ENCODE measurements at places on chromosomes 1 and 21.
A peak's percentile ranks its signal among the peaks of the same experiment; 100 is the strongest.

- H3K27me3 ChIP-seq: no peaks in the 10 kb centered on the region
- H3K36me3 ChIP-seq: no peaks in the 10 kb centered on the region
These were observed 11.9 kb upstream of the PTCH2 start for GRCh38 chr1:44854970-44855369.

GRCh38 chr1:87686136-87686495 lies 357.4 kb downstream of the LMO4 start:
- no peak overlapping the region for H3K27ac ChIP-seq
- no peak for DNase-seq
- peaks cover 8% of the 10 kb centered on the region for H3K4me1 ChIP-seq
- no peaks in the 10 kb centered on the region for H3K36me3 ChIP-seq

GRCh38 chr1:115377411-115377810 lies 39.4 kb upstream of the NGF start:
- H3K27ac ChIP-seq: no peak overlapping the region
- H3K36me3 ChIP-seq: no peaks in the 10 kb centered on the region
- no peak overlapping the region for H3K4me3 ChIP-seq

DNA sequence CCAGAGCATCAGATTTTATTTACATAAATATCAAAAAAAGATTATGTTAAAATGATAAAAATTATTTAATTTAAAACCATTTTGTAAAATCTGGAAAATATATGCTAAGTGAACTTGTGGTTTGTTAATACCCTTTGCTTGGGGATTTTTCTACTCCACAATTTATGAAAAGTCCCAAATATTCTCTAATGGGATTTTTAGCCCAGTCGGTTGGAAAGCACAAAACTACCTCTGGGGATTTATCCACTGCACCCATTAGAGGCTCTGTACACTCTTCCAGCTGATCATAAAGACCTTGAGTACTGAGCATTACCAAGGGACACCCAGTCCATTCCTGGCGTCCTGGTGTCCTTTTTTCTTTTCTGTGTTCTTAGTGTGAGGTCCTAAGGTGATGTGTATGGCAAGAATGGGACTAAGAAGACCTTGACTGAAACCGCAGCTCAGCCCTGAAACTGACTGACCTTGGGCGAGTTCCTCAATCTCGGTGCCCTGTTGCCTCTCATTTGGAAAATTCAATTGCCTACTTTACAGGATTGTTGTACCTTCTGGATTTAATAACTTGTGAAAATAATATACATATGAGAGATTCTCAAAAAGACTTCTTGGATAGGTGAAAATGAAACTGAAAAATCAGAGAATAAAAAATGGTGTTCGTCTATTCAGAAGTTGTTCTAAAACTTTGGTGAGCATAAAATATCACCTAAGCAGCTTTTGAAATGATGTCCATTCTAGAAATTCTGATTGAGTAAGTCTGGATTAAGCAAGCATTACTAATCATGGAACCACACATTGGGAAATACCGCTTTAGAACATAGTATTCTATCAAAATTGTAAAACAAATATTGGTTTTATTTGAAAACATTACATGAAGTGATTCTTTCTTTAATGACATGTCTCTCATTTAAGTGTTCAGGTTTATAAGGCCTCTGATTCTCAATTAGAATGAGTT lies 21.5 kb upstream of the SAMSN1 start:
- H3K36me3 ChIP-seq: no peaks in the 10 kb centered on the region
- H3K4me1 ChIP-seq: no peaks in the 10 kb centered on the region
- no peak overlapping the region for H3K4me3 ChIP-seq
- no peaks in the 10 kb centered on the region for H3K27me3 ChIP-seq

- H3K27ac ChIP-seq: no peak overlapping the region
- no peaks in the 10 kb centered on the region for H3K4me1 ChIP-seq
- H3K4me3 ChIP-seq: no peak overlapping the region
- no peaks in the 10 kb centered on the region for H3K27me3 ChIP-seq
These were observed 60.0 kb upstream of the TNR start for GRCh38 chr1:175803413-175803812.

DNA sequence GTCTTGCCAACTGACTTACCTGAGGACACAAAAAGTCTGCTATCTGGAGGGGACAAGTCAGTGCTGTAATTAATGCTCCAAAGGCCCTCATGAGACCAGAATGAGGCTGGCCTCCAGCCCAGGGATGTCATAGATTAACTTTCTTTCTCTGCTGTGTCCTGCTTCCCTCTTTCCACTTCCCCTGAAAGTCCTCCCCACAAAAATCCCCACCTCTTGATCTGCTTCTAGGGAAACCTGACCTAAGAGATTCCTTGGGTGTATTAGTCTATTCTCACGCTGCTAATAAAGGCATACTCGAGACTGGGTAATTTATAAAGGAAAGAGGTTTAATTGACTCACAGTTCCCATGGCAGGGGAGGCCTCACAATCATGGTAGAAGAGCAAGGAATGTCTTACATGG lies 39.2 kb downstream of the RUNX3 start:
- no peak overlapping the region for H3K27ac ChIP-seq
- H3K4me1 ChIP-seq: no peaks in the 10 kb centered on the region

DNA sequence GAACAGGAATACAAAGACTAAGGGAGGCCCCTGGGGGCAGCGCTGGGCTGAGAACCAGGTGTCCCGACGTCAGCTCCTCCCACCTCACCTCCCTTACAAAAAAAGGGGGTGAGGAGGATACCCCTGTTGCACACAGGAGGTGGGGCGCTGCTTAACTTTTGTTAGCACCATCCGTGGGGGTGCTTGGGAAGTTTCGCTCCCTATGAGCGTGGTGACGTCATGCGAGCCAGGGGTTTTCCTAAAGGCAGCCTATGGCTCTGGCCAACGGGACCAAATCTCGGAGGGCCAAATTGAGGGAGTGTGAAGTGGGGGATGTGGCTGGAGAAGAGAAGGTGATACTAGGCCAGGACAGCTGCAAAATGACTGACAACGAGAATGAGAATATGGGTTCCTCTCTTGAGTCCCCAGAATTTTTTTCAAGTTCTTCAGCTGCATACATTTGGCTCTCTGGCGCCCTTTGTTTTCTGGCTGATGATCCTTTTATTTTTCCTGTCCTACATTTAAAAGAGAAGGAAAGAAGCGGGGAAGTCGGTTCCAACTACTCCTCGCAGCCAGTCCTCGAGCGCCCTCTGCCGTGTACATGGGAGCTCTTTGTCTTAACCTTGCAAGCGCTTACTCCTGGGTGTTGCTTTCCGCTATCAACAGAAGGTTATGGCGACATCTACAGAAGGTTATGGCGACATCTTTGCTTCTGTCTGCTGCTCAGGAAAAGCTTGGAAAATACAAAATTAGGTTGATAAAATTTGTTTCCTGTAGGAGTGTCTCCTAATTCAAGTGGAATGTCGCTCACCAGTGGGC lies 48.0 kb upstream of the ZC3H11B start:
- peak; percentile 78 for DNase-seq
- H3K27ac ChIP-seq: no peak overlapping the region
- H3K4me1 ChIP-seq: peaks cover 5% of the 10 kb centered on the region
- peak overlapping the region; percentile 32 for H3K4me3 ChIP-seq

DNA sequence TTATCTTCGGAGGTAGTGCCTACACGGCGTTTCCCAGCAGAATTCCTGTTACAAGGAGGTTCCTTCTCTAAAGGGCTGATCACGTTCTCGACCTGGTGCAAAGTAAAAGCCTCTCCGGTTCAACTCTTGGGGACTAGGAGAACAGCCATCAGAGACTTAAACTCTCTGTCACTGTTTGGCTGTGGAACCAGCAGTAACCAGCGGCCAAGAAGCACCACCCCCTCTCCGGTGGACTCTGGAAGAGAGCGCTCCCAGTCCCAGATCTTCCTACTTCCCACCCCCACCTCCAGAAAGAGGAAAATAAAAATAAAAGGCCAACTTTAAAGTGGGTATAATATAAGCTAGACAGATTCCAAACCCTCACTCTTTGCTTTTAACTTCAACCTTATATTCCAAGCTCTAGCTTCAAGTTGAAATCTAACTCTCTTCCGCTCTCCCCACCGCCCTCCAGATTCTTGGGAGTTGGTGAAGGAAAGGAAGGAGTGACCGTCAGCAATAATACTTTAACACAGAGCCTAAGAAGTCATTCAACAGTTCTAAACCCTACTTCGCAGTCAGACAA lies 2.9 kb downstream of the BRINP3 start:
- H3K36me3 ChIP-seq: no peaks in the 10 kb centered on the region
- DNase-seq: no peak
- peaks cover 33% of the 10 kb centered on the region for H3K27me3 ChIP-seq
- peaks cover 6% of the 10 kb centered on the region for H3K4me1 ChIP-seq
- H3K4me3 ChIP-seq: no peak overlapping the region
- no peak overlapping the region for H3K27ac ChIP-seq

DNA sequence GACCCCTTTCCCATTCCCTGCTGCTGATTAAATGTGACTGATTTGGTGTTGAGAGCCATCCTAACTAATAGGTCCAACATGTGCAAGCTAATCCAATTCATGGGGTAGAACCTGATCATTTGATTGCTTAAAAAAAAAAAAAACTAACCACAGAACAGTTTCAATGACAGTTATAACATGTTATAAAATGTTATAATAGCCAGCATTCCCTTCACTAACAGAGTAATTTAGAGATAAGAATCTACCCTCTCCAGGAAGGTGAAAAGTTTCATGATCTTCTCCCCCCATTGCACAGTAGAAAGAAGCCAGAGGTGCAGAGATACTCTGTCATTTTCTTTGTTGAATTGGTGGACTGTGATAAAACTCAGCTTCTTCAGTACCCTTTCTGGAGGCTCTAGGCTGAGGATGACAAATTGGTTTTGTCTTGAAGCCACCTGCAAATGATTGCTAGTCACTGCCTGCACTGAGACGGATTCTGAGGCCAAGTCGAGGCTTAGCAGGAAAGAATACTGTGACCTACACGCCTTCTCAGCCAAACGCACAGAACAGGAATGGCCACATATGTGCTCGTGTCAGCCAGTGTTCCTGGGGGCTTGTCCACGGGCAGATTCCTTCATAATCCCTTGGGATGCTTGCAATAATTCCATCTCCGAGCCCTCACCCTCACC lies 215.7 kb upstream of the IRF2BP2 start:
- no peak overlapping the region for H3K27ac ChIP-seq
- H3K27me3 ChIP-seq: no peaks in the 10 kb centered on the region
- no peaks in the 10 kb centered on the region for H3K36me3 ChIP-seq
- DNase-seq: no peak

GRCh38 chr1:87820668-87821334 lies 492.1 kb downstream of the LMO4 start:
- H3K4me1 ChIP-seq: no peaks in the 10 kb centered on the region
- DNase-seq: no peak
- H3K36me3 ChIP-seq: no peaks in the 10 kb centered on the region

- DNase-seq: no peak
- peaks cover 14% of the 10 kb centered on the region for H3K4me1 ChIP-seq
- no peak overlapping the region for H3K27ac ChIP-seq
- H3K36me3 ChIP-seq: no peaks in the 10 kb centered on the region
- no peak overlapping the region for H3K4me3 ChIP-seq
- H3K27me3 ChIP-seq: no peaks in the 10 kb centered on the region
These were observed 8.7 kb upstream of the ECE1 start for GRCh38 chr1:21298981-21299391.

- H3K27me3 ChIP-seq: no peaks in the 10 kb centered on the region
- H3K27ac ChIP-seq: no peak overlapping the region
- no peaks in the 10 kb centered on the region for H3K36me3 ChIP-seq
- H3K4me3 ChIP-seq: no peak overlapping the region
- no peaks in the 10 kb centered on the region for H3K4me1 ChIP-seq
These were observed 58.7 kb upstream of the RGS1 start for GRCh38 chr1:192516776-192517297.

GRCh38 chr1:67148516-67149178 lies 13.9 kb upstream of the C1orf141 start:
- H3K36me3 ChIP-seq: no peaks in the 10 kb centered on the region
- H3K4me1 ChIP-seq: no peaks in the 10 kb centered on the region
- no peaks in the 10 kb centered on the region for H3K27me3 ChIP-seq
- no peak overlapping the region for H3K4me3 ChIP-seq
- no peak for DNase-seq

GRCh38 chr1:176211396-176212165 lies 4.5 kb upstream of the COP1 start:
- H3K4me1 ChIP-seq: peaks cover 8% of the 10 kb centered on the region
- H3K27ac ChIP-seq: no peak overlapping the region
- H3K4me3 ChIP-seq: no peak overlapping the region
